ENCODE measurements at places on chromosomes 1 and 21.

GRCh38 chr1:50955116-50955515 is 5.0 kb downstream of the FAF1 start:
- DNase-seq = no peak

DNA sequence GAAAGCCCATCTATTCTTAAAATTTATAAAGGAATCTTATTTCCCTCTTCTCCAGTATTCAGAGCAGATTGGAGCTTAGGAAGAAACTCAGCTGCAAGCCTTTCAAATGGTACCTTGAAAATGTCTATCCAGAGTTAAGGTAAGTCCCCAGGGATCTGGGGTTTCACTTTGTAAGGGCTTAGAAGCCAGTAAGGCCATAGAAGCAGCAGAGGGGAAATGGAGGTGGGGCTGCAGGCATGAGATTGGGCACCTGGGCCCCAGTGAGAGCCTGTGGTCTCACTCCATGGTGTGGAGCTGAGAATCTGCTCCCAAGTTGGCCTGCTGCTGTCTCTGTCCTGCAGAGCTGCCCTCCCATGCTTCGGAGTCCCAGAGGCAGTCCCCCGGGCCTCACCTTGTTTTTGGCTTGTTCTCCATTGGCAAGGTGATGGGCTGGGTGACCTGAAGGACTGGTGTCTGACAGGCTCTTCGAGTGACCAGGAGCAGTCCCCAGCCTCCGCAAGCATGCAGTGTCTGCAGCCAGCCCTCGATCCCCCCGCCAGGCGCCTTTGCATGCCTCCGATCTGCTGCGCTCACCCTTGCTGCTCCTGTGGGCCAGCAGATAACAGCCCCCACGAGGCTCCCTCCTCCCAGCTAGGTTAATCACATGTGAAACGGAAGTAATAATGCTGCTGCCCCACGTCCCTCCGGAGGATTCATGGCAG is 163.1 kb downstream of the PGBD5 start:
- no peak for DNase-seq

DNA sequence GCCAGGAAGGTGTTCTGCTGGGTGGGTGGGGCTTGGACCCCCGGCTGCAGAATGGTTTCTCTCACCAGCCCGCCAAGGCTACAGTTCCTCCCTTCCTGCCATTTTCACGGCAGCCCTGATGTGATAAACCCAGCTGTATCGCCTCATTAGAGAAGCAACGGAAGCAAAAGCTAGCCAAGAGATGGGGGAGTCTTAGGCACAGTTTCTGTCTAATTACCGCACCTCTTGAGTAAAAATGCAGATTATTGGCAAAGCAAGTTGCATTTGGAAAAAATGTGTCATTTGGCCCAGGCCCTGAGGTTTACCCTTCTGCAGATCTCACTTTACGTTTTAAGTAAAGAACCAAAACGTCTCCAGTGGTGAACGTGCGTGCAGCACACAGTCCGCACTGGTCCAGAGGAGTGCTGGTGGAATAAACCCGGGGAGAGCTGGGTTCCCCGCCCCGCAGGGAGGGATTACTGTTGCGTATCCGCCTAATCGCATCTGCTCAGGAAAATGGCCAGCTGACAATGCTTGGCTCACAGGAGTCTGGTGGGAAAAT is 109.9 kb downstream of the GALNT2 start:
- DNase-seq = peak; percentile 84

DNA sequence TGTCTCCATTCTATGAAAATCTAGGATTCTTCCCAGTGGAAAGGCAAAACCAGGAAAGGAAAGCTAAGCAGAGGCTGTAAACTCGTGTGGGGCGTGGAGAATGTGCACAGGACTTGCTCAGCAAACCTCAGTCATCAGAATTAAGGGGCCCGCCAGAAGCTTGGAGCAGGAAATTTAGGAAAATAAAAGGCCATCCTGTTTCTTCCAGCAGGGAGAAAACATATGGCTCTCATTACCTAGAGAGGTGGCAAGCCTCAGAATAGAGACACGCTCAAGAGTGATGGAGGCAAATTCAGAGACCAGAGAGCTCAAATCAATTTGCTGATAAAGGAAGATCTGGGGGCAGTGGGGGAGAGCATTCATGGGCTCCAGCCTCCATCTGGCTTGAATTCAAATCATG is 151.9 kb upstream of the KLHDC7A start:
- no peak for DNase-seq

GRCh38 chr1:89519779-89520358 is 4.8 kb upstream of the LRRC8B start:
- no peak for DNase-seq

- DNase-seq = no peak
Measured at GRCh38 chr1:162892906-162893611, 32.1 kb upstream of the CCDC190 start.

GRCh38 chr21:32520875-32521735 is 64.2 kb downstream of the TCP10L start:
- no peak for DNase-seq

- DNase-seq = no peak
Measured at GRCh38 chr1:72140222-72140621, 142.1 kb downstream of the NEGR1 start.

- no peak for DNase-seq
Measured at GRCh38 chr1:23037081-23037740, 17.9 kb downstream of the KDM1A start.

DNA sequence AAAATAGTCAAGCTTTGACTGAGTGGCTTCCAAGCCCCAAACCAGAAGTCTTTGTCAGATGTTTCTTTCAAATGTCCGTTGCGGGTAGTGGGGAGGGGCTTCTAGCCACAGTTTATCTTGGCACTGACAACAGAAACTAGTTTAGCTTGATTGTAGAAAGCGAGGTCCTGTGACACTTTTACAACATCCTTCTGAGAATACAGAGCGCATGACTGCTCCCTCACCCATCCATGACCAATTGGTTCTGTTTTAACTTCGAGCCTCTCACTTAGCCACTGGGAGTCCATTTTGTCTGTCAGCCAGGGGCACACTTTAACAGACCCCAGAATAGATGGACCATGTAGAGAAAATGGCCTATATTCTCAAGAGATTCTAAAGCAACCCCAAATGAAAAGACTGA is 199.2 kb upstream of the ST6GALNAC5 start:
- DNase-seq = no peak

- DNase-seq = peak; percentile 58
Measured at GRCh38 chr21:38989745-38990423, 184.2 kb downstream of the ETS2 start.

- no peak for DNase-seq
Measured at GRCh38 chr1:36555041-36555440, 72.3 kb upstream of the CSF3R start.

DNA sequence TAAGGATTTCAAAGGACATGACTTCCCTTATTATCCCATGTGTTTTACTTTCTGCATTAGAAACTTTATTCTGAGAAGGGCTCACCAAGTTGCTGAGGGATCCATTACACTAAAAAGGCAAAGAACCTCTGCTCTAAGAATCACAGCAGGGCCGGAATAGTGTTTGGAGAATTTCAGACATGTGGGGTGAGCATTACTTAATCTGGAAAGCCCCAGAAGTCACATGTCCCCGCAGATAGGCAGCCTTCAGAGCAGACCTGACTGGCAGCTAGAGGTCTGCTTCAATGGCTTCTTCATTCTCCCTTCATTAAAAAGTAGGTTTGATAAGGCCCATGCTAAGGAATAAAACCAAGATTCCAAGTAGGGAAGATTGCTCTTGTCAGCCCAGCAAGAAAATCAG is 52.6 kb upstream of the RBM15 start:
- DNase-seq = no peak

DNA sequence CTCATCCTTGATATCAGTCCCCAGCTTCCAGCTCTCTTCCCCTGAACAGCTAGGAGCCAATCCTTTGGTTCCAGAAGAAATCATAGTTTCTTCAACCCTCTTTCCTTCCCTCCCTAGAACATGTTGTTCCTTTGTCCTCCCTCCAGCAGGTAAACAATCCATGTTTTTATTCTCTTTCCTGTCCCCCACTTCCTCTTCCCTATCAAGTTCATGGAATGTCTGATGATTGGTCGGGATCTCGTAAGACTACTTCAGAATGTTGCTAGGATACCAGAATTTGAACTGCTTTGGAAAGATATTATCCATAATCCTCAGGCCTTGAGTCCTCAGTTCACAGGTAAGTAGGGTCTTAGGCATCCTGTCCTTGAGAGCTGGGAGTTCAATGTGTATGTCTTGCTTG is 23.1 kb upstream of the SLC27A3 start:
- no peak for DNase-seq

- no peak for DNase-seq
Measured at GRCh38 chr1:221611656-221612046, 130.2 kb downstream of the DUSP10 start.

DNA sequence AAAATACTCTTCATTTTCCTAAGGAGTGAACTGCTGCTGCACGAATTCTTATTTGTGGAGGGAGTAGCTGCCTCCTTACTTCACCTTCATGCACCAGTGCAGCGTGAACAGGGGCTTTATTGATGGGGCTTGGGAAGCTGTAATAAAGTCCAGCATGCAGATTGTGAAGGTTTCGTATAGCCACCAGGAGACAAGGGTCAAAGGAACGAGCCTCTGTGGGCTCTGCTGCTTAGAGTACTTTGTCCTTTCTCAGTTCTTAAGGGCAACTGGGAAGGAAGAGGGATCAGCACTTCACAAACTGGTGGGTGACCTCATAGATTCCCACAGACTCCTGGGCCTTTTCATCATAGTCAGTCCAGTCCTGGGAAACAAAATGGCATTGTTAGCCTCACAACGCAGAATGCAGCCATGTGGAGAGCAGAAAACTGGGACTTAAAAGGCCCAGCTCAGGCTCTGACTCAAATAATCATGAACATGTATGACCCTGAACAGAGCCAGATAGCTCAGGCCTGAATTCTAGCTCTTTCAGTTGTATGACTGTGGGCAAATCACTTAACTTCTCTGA is 6.0 kb downstream of the CZIB start:
- no peak for DNase-seq

DNA sequence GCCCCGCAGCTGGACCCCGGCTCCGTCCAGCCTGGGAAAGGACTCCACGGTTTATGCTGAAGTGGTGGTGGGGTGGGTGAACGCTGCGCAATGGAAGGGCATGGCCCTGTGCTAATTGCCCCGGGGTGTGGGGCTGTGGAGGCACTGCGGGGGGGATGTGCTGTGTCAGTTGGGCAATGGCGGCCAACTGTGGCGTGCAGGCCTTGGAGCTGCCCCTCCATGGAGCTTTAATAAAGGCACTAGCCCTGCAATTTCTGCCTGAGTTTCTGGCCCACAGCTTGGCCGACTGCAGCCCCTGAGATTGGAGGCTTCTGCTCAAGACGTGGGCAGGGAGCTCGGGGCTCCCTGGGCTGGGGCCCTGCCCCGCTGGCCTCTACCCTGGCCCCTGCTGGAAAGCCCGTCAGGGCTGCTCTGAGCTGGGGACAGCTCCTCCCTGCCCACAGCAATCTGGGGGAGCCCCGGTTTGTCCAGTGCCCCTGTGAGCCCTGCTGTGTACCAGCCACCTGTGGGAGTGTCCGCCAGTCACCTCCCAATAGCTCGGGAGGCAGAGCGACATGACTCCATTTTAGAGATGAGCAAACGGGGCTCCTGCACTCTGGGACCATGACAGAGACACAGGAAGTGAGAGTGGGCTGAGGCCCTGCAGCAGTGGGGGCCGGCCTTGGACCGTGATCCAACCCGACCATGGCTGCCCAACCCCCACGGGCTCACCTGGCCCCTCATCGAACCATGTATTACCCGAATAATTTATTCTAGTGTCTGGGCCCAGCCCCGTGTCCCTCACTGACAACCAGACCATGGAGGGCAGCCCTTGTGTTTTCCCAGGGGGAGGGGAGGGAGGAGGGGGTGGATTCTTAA is 8.7 kb upstream of the TNFRSF14 start:
- DNase-seq = no peak

DNA sequence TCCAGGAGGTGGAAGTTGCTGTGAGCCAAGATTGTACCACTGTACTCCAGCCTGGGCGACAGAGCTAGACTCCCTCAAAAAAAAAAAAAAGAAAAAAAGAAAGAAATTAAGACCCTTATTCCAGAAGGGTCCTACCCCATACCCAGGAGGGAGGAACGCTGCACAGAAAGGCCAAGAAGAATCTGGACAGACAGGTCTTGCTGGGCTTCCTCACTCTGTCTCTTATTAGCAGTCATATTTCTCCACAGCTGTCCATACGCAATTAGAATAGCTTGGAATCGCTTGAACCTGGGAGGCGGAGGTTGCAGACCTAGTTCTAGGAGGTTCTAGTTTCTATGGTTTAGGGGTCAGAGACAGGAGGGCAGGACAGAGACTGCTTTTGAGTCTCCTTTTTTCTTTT is 3.2 kb upstream of the PAQR7 start:
- no peak for DNase-seq

- DNase-seq = no peak
Measured at GRCh38 chr1:230110971-230111370, 43.9 kb downstream of the GALNT2 start.

- DNase-seq = peak; percentile 76
Measured at GRCh38 chr1:113991467-113991997, 12.3 kb downstream of the OLFML3 start.

- DNase-seq = no peak
Measured at GRCh38 chr21:18529254-18529653, 125.7 kb upstream of the TMPRSS15 start.

GRCh38 chr1:31617218-31617915 is at the start of gene HCRTR1:
Gene HCRTR1 (plus strand): TSS chr1:31617689. CDS start chr1:31619193, 1,504 bp downstream.
- DNase-seq = no peak

- DNase-seq = no peak
Measured at GRCh38 chr1:47824716-47825115, 172.5 kb downstream of the TRABD2B start.

- DNase-seq = no peak
Measured at GRCh38 chr1:89890085-89890752, 69.4 kb downstream of the LRRC8D start.

DNA sequence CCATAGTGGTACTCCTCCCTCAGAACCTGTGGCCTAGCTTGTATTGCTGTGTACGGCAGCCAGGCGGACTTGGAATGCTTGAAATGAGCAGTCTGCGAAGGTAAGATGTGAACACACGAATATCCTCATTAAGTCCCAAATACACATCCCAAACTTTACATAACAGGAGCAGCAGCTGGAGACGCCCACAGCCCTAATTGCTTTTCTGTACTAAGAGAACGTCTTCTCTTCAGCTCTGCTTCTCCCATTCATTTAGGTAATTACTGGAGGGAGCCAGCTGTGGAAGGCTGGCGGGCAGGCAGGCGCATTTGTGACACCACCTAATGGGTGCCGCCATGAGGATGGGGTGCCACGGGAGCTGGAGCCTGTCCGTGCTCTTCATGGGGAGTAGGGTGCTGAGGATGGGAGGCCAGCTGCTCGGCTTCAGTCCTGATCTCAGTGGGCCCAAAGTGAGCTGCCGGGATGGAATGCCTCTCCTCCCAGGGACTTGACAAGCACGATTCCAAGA is 66.6 kb upstream of the POU3F1 start:
- no peak for DNase-seq

Data from SK-N-DZ (cell line).